A549 treated with CpdA at 1 μM for 4 hours (cell line): ENCODE measurements at places on chromosomes 13 and 19. TPM values are rescaled to one million over a fixed set of nuclear protein-coding genes. Genes with fewer than 3 reads are reported as not detected.

The CD22 gene
- total RNA-seq = 0.59 to 1.4 TPM (median 0.90 TPM) in 5 replicates

The MTRF1 gene
- total RNA-seq = 4.6 to 8.0 TPM (median 6.8 TPM) in 5 replicates

The RASL11A gene
- 2.7 to 4.9 TPM (median 3.6 TPM) in 5 replicates for total RNA-seq

The PSG1 gene
- total RNA-seq = 0.20 to 0.39 TPM (median 0.24 TPM) in 5 replicates

The ALKBH7 gene
- 15.3 to 39.4 TPM (median 38.1 TPM) in 5 replicates for total RNA-seq

The KANK3 gene
- 2.3 to 4.3 TPM (median 3.5 TPM) in 5 replicates for total RNA-seq

The OR7A5 gene
- total RNA-seq = not detected in 5 replicates

The NLRP9 gene
- not detected in 5 replicates for total RNA-seq

The SRRM5 gene
- 0.79 to 1.1 TPM (median 1.1 TPM) in 5 replicates for total RNA-seq

The ZNF296 gene
- 5.1 to 9.5 TPM (median 8.6 TPM) in 5 replicates for total RNA-seq

The RDH8 gene
- total RNA-seq = 0.28 to 0.82 TPM (median 0.45 TPM) in 5 replicates

The SYCN gene
- total RNA-seq = not detected in 5 replicates

The GFY gene
- total RNA-seq = 0.22 to 0.31 TPM (median 0.26 TPM) in 4 of 5 replicates, not detected in the other

The ZNF708 gene
- total RNA-seq = 0.84 to 1.4 TPM (median 1.1 TPM) in 5 replicates

The ERICH6B gene
- not detected in 5 replicates for total RNA-seq

The C19orf67 gene
- not detected in 5 replicates for total RNA-seq

The YJEFN3 gene
- total RNA-seq = 2.2 to 4.9 TPM (median 3.6 TPM) in 5 replicates

The CLDN10 gene
- 0.19 to 0.45 TPM (median 0.25 TPM) in 5 replicates for total RNA-seq

The LRG1 gene
- 0.09 to 0.28 TPM (median 0.13 TPM) in 4 of 5 replicates, not detected in the other for total RNA-seq

The RXFP2 gene
- total RNA-seq = not detected in 5 replicates

The MBD3L3 gene
- not detected in 5 replicates for total RNA-seq

The CYSLTR2 gene
- total RNA-seq = not detected in 5 replicates
